Bladder microvascular endothelial cell (primary cell): ENCODE measurements at places on chromosomes 12 and 14. TPM values are rescaled to one million over a fixed set of nuclear protein-coding genes. Genes with fewer than 3 reads are reported as not detected.

LHX5 gene
- total RNA-seq = not detected in 2 replicates

FAIM2 gene
- total RNA-seq = not detected in 2 replicates

C12orf54 gene
- not detected in 2 replicates for total RNA-seq

PABPN1 gene
- total RNA-seq = 52.9 and 97.5 TPM in 2 replicates

ZNF641 gene
- total RNA-seq = 1.1 TPM in 2 replicates

AMN gene
- total RNA-seq = under 0.01 and 0.25 TPM in 2 replicates

ATP2B1 gene
- total RNA-seq = 12.8 and 32.9 TPM in 2 replicates

SLC6A15 gene
- total RNA-seq = 1.1 and 45.9 TPM in 2 replicates

GMFB gene
- 46.5 and 57.7 TPM in 2 replicates for total RNA-seq

RNASE3 gene
- not detected in 2 replicates for total RNA-seq

PTGDR gene
- not detected in 2 replicates for total RNA-seq

DPY19L2 gene
- total RNA-seq = 0.16 and 3.2 TPM in 2 replicates

TIGAR gene
- 11.8 and 15.4 TPM in 2 replicates for total RNA-seq

TMEM121 gene
- 3.7 and 6.7 TPM in 2 replicates for total RNA-seq
